Suprapubic skin (tissue), 4 donors: ENCODE measurements at places on chromosomes 2 and 18.

- no peak for DNase-seq
Measured at GRCh38 chr2:71467180-71467815, 13.9 kb downstream of the DYSF start.

- peak; percentile 76 for DNase-seq
Measured at GRCh38 chr18:13530879-13531387, 195.4 kb downstream of the FAM210A start.

DNA sequence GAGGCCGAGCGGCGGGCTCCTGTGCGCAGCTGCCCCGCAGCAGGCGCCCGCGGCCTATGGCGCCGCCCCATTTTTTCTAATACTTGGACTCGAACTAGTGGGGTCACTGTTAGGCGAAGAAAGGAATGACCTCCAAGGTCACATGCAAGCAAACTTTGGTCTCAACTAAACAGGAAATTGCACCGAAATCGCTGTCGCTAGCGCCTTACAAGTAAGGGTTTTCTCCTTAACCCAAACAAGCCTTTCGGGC lies 339 bp downstream of the ACAA2 start:
- DNase-seq, result no peak

DNA sequence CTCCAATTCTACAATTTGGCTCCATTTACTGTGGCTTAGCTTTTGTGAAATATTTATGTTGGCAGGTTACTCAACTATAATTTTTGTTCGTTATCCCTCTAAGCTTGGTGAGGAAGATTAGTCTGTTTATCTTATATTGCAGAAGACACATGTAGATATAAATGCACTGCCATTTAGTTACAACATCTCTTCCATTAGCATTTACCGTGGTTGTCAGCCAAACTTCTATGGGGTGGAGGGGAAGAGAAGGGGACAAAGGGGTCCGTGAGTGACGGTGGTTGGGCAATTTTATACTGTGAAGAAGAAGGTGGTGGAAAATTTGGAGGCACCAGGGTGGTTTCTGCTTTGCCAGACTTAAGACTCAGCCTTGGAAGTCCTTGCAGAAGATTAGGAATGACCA lies 117.6 kb upstream of the CXCR4 start:
- no peak for DNase-seq

GRCh38 chr2:201909961-201910361 lies 103.6 kb downstream of the CDK15 start:
- DNase-seq, result no peak

- DNase-seq, result no peak
Measured at GRCh38 chr18:42640160-42640559, 475.3 kb downstream of the RIT2 start.

GRCh38 chr2:142174176-142174575 lies 43.4 kb upstream of the LRP1B start:
- DNase-seq, result no peak

GRCh38 chr18:52553441-52553840 lies 213.4 kb downstream of the DCC start:
- no peak for DNase-seq

- no peak for DNase-seq
Measured at GRCh38 chr2:28273751-28274150, 118.9 kb upstream of the FOSL2 start.

DNA sequence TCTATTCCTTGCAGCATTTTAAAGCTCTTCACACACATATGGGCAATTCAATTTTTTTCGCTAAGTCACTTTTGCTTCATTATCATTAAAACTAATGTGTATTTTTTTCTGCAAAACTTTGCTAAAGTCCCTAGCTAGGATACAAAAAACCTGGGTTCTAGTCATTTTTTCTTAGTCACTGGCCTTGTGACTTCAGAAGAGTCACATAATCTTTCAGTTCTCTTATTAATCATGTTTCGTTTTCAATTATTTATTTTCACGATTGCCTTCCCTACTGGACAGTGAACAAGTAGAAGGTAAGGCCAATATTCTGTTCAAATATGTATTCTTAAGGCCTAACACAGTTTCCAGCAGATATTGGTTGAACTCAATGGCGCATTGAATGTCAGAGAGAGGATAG lies 60.9 kb upstream of the CYRIA start:
- no peak for DNase-seq

GRCh38 chr18:69723434-69723833 lies 224.2 kb downstream of the CD226 start:
- DNase-seq, result no peak

DNA sequence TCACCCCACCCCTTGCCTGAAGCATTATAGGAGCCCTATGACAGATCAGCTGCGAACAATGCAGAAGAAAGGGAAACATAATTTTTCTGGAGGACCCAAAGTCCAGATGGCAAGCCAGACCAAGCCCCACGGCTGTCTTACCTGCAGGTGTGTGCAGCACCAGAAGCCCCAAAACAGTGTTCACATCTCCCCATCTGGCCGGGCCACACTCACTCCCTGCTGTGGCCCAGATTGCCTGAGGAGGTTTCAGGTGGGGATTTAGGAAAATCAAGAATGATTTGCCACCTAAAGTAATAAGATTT lies 11.7 kb upstream of the STK17B start:
- DNase-seq, result no peak

DNA sequence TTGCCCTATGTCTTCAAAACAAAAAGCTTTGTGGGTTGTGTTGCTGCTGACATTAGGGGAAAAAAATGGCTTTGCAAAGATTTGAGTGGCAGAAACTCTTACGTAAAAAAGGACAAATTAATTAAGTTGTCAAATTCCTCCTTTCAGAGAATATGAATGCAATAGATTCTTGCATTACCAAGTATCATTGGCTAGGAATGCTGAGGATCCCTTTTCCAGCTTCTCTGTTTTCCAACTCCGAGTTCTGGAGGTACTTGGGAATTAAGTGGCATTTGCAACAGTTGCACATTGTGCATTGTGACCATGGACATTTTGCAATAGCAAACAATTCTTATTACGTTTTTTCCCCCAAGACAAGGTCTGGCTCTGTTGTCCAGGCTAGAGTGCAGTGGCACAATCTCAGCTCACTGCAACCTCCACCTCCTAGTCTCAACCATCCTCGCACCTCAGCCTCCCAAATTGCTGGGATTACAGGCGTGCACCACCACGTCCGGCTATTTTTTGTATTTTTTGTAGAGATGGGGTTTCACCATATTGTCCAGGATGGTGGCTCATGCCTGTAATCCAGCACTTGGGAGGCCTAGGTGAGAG lies 29.9 kb upstream of the PPP1CB start:
- no peak for DNase-seq

- DNase-seq, result no peak
Measured at GRCh38 chr18:36485772-36486171, 188.3 kb downstream of the FHOD3 start.

GRCh38 chr2:96824079-96824870 lies 8.2 kb downstream of the CNNM3 start:
- DNase-seq, result no peak
